NCI-H226 (cell line): ENCODE measurements at places on chromosomes 3 and 15.
A peak's percentile ranks its signal among the peaks of the same experiment; 100 is the strongest.

GRCh38 chr3:78794431-78794830 lies 973.4 kb downstream of the ROBO1 start:
- DNase-seq: no peak

GRCh38 chr3:24242012-24242698 lies 252.5 kb downstream of the THRB start:
- DNase-seq: peak; percentile 46

DNA sequence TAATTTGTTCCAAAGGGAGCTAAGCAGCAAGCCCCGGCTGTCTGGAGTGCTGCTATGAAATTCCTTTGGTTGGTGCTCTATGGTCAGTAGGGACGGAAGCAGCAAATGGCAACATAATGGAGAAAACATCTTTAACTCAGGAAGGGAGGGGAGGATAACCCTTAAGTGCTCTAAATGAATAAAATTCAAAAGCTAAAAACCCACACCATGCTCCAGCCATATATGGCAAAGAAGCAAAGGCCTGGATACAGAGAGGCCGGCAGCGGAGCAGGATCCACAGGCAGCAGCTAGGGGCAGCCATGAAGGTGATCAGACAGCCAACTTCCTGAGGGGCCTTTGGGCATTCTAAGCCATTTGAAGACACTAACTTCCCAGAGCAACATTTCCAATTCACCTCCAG lies 38.9 kb downstream of the IL17RD start:
- DNase-seq: no peak

DNA sequence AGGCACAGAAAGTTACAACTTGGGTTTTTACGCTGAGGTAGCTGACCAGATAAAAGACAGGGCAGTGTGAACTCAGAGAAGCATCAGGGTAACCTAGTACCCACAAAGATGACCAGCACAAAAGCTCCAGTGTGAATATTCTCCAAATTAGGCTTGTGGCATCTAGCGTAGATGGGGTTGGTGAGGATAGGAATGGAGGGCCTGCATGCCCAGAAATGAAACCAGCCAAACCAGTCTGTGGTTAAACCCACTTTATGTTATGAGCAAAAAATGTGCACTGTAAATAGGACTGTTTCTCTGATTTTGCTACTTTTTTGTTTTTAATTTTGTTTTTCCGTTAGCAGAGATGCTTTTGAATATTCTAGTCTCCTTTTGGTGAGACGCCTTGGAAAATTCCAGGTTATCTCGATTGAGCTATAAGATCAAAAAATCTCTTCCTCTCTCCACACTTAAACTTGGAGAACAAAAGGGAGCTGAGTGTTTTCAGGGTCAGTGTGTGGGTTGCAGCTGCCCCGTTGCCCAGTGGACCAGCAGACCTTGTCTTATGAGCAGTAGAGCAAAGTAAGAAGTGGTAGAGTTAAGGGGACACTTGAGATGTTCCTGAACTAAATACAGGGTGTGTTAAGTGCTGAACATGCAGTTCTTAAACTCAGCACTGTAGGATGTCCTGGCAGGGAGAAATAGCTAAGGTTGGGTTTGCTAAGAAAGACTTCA lies 132.9 kb downstream of the C3orf38 start:
- DNase-seq: no peak

DNA sequence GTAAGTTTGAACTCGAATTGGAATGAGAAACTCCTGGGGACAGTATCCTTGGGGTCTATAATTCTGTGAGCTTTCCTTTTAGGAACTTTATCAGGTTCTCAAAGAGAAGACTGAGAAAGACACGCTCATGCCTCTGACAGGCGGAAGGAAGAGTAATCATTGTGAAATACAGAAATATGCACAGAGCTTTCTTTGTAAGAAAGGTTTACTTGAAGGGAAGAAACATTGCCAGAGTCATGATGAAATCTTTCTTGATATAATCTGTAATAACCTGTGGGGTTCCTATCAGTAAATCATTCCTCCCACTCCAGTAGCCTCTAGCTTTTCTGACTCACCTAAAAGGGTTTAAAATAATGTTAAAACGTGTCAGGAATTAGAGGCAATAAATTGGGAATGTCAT lies 83.6 kb upstream of the CCDC39 start:
- peak; percentile 65 for DNase-seq

DNA sequence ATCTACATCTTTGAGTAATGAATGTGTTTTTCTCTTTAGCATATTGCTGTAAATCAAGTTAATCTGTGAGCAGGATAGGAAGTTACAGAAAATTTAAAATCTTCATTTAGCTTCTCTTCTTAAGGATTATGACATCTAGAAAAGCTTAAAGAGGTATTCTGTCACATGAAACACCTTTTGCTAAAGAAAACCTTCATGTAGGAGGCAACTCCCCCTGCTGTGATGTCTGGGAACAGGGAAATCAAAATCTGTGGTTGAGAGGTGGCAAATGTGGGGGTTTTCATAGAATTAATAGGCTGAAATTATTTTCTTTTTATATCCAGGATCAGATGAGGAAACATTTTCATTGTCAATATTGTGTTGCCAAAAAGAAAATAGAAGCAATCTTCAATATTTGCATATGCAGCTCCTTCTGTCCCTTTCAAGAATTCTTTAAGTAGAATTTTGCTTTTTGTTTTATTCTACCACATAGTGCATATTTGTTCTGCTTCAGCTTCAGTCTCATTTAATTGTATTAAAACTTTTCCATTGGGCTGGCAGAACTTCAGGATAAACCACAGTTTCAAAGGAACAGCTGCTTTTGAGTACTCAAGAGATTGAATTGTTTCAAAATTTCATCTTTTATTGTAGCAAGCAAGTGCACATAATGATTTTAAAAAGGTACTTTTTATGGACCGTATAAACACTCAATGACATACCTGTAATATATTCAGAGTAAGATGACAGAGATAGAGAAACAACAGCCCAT lies 128.4 kb downstream of the RAP2B start:
- peak; percentile 19 for DNase-seq

GRCh38 chr3:139281522-139282196 lies 62.2 kb upstream of the MRPS22 start:
- no peak for DNase-seq
